ENCODE measurements at places on chromosomes 12 and 14. TPM values are rescaled to one million over a fixed set of nuclear protein-coding genes. Genes with fewer than 3 reads are reported as not detected.

DNA sequence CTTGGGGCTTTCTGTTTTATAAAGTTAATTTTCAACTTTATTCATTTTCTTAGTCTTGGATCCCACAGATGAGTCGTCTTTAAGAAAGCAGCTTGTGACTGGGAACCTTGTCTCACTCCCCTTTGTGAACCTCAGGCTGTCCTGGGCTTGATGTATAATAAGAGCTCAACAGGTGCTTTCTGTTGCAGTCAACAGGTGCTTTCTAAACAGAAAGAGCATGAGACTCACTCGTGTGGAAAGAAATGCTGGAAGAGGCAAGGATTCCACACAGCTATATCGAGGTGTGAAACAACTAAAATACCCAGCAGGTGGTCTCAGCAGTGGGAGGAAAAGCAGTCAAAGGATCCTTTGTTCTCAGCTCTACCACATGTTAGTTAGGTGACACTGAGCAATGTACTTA lies 398.9 kb downstream of the EGLN3 start:
- DNase-seq = no peak

- DNase-seq = no peak
These were observed 1.9 kb downstream of the NTN4 start for GRCh38 chr12:95788637-95789036.

- DNase-seq = no peak
These were observed 137.6 kb downstream of the TSPAN9 start for GRCh38 chr12:3214526-3215365.

DNA sequence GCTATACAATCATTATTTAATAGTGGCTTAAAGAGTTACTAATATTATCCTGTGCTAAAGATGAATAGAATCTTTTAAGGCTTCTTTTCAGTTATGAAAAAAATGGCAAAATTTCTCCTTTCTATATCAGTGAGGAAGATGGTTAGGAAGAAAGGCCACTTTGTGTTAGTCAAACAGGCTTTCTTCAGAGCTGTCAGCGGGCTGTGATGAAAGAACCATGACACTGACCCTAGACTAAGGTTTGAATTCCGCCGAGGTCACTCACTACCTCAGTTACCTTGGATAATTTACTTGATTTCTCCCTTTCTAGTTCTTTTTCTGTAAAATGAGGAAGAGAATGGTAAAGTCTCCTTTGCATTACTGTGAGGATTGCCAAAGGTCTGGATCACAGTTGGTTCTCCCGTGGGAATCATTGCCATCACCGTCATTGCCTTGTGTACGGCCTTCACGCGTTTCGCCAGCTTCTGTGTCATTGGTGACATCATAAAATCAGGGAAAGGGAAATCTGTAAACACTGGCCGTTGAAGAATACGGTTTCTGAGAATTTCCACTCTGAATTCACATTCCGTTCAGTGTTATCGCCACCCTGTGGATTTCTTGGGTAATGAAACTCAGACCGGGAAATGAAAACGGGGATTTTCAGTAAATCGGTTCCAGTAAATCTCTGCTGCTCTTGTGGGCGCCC lies 26.7 kb upstream of the YBX3 start:
- DNase-seq = peak; percentile 63

SIX4 gene
- total RNA-seq = 0.17 TPM

CRIP2 gene
- 4.3 TPM for total RNA-seq

STAT2 gene
- total RNA-seq = 219 TPM

TMEM132D gene
- total RNA-seq = 0.08 TPM
